ENCODE measurements at places on chromosomes 1 and 21.

- DNase-seq, result no peak
These were observed 62.9 kb downstream of the TBX19 start for GRCh38 chr1:168343566-168343965.

DNA sequence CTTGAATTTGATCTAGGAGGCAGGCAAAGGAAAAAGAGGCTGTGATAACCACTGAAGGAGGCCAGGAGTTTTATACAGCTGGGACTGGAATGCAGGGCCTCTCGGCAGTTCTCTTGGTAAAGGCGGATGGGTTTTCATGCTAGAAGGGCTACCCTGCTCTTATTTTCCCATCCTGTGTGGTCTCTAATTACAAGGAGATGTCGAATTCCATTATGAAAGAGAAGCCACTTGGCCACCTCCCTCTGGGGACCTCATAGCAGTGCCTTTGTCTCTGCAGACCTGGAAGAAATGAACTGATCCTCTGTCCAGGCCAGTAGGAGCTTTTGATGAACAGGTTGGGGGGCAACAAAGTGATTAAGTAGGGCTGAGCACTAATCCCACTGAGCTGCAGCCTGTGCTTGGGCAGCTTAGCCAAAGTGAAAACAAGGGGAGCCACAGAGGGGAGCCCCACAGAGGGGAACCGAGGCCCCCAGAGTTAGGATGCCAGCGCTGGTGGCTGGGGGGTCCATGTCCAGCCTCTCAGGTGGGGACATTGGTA lies 42.2 kb upstream of the BCAR3 start:
- DNase-seq, result no peak

GRCh38 chr1:226444901-226445300 lies 37.0 kb upstream of the PARP1 start:
- peak; percentile 63 for DNase-seq

DNA sequence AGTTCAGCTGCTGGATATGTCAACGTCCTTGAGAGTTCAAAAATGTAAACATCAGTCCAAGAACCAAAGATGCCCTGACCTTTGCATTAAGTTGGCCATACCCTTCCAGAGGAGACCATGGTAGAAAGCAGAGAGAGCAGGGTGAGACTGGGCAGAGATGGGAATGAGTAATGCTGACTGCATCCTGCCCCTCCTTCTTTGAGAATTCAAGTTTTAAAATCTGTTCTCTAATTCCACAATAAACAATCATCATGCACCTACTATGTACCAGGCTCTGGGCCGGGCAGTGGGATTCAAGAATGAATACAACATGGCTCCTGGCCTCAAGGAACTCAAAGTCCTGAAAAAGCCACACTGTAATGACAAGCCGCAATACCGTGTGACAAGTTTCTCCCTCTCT lies 3.9 kb upstream of the HAO2 start:
- no peak for DNase-seq
